Endothelial cell of umbilical vein (primary cell): ENCODE measurements at places on chromosomes 12 and 14.

DNA sequence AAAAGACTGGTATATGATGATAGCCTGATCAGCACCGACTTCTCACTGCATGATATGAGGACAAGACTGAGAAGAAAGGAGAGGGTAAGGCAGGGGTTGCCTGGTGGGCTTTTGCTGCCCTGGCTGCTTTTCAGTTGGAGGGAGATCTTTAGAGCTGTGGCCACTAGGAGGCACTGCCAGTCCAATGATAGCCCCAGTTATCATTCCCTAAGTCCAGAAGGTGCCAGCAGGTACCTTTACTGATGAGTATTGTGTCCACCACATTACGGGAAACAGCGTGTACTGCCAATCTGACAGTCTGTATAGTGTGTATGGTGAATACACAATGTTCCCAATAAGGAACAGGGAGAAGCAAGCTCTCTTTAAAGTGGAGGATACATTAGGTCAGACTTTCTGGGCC, 55.8 kb upstream of the CCDC175 start:
- peak; percentile 24 for DNase-seq

GRCh38 chr14:50659327-50659974, 8.7 kb downstream of the SAV1 start:
- DNase-seq: peak; percentile 52

DNA sequence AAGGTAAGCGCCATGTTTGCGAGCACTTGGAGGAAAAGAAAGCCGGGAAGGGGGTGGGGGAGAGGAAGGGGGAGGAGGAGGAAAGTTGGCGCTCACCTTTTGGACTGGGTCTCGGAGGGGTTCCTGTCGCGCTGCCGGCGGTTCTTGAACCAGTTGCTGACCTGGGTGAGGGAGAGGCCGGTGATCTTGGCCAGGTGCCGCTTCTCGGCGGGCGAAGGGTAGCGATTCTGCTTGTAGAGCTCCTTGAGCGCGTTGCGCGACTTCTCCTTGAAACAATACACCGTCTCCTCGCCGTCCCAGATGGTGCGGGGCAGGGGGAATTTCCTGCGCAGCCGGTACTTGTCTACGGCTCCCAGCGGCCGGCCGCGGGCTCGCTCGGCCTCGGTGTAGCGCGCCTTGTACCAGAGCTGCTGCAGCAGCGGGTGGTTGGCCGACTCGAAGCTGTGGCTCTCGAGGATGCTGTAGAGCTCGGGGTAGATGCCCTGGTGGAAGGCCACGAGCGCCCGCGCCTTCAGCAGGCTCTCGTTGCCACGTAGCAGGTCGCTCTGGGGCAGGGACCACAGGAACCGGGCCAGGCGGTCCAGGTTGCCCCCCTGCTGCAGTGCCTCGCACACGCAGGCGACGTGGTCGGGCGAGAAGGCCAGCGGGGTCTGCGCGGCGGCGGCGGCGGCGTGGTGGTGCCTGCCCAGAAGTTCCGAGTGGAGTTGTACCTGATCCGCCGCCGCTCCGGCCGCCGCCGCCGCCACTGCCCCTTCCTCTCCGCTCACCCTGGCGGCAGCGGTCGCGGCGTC, 840 bp downstream of the SIX4 start:
- DNase-seq: peak; percentile 66

- peak; percentile 88 for DNase-seq
Measured at GRCh38 chr14:24367514-24368211, at the start of gene NFATC4. TSS of gene NFATC4 (plus strand) at chr14:24368184. CDS start at chr14:24368341, 157 bp downstream.

DNA sequence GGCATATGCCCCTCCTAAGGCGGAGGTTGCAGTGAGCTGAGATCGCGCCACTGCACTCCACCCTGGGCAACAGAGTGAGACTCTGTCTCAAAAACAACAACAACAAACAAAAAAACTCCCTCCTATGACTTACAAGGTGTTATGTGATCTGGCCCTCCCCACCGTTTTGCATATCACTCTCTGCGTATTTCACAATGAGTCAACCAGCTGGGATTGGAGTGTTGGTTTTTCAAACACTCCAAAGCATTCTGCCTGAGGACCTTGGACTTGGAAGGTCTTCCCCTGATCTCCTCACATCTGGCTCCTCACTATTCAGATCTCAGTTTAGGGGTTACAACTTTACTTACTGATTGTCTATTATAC, 14.0 kb downstream of the MANSC1 start:
- peak; percentile 39 for DNase-seq

DNA sequence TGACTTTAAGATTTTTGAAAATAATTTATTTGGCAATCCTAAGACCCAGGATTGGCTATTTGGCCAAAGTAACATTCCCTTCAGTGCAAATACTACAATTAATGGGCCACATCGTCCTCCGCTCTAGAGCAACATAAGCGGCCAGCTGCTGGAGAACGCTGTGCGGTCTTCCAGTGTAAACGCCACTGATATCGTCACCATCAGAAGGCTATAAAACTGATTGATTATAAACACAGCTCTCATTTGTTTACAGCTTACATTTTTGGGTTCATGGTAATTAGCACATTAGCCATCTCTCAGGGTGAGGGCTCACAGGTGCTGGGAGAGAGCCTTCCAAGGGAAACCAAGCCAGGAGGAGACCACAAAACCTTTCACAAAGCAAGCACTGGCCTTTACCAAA, 130.1 kb upstream of the BMP4 start:
- DNase-seq: no peak

GRCh38 chr14:68729556-68729955, 63.3 kb downstream of the ZFP36L1 start:
- peak; percentile 77 for DNase-seq

DNA sequence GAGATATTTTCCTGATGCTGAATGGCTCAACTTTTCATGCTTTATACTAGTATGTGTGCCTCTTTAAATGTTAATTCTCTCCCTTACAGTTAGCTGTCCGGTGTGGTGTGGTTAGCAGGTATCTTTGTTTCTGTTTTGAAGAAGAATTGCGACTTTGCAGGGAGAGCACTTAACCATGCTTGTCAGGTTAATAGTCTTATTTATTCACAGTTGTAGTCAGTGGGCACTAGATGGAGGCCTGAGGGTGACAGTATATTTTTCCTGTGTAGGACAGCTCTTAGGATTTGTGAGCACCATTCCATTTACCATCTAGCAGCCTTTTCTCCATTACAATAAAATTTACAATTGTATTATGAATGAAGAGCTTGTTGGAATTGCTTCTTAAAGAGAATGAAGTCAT, 34.9 kb downstream of the PDE3A start:
- no peak for DNase-seq

DNA sequence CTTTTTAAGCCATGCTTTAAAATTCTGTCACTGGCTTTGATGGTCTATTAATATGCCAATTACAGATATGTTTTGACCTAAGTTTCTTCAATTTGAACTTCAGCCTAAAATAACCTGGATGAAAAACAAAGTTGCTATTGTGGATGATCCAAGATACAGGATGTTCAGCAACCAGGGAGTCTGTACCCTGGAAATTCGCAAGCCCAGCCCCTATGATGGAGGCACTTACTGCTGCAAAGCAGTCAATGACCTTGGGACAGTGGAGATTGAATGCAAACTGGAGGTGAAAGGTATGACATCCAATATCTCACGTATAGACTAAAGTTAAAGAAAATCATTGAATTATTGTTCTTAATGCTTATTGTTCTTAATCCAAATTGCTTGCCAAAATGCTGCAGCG, 17.2 kb upstream of the CHPT1 start:
- no peak for DNase-seq

GRCh38 chr14:20730891-20731290, 14.8 kb upstream of the EDDM3A start:
- no peak for DNase-seq

DNA sequence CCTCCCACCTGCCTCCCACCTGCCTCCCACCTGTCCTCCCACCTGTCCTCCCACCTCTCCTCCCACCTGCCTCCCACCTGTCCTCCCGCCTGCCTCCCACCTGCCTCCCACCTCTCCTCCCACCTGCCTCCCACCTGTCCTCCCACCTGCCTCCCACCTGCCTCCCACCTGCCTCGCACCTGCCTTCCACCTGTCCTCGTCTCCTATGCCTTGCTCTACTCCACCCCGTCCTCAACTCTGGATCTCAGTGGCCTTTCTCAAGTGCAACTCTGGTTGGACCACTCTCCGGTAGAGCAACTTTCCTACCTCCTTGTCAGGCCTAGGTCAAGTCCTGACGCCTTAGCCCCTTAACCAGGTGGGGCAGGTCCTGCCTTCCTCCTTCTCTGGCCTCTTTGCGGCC, 29.3 kb upstream of the PEX5 start:
- DNase-seq: no peak

- no peak for DNase-seq
Measured at GRCh38 chr14:78232231-78233000, 62.2 kb downstream of the NRXN3 start.
